ENCODE measurements at places on chromosomes 7 and 10.

GRCh38 chr10:100803908-100804307, 58.5 kb downstream of the PAX2 start:
- DNase-seq = no peak

- DNase-seq = no peak
Measured at GRCh38 chr7:9283246-9283645, 849.8 kb downstream of the NXPH1 start.

- no peak for DNase-seq
Measured at GRCh38 chr7:115435178-115435577, 513.3 kb downstream of the MDFIC start.

- DNase-seq = peak; percentile 8
Measured at GRCh38 chr7:15688911-15689310, 2.4 kb upstream of the MEOX2 start.

DNA sequence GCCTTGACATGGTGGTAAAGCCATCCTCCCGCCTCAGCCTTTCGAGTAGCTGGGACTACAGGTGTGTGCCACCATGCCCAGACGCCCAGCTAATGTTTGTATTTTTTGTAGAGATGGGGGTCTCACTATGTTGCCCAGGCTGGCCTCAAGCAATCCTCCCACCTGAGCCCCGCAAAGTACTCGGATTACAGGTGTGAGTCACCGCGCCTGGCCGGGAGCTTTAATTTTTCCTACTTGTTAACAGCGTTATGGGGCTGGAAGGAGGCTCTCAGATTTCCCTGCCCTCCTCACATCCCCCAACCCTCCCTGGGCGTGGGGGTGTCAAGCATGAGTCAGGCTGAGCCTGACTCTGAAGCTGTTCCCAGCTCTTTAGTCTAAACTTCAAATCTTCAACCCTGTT, 8.3 kb downstream of the ALKBH4 start:
- DNase-seq = peak; percentile 38
